ENCODE measurements at places on chromosomes 3 and 15.

DNA sequence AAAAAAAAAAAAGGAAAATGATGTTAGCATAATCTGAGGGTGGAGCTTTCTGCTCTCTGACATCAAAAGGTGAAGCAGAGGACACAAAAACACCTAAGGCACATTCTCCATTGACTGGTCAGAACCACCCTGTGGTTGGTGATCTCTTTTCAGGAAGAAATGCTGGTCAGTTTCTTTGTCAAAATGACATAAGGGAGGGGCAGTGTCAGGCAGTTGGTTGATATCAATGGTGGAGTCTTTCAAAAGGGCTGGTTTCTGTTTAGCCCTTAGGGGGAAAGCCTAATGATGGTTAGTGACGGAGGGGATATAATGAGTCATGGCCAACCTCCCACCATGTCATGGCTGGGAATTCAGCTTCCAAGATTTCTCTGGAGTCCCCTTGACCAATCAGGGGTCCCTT is 185.9 kb upstream of the GBE1 start:
- no peak for DNase-seq

GRCh38 chr15:78073046-78073787 is 4.3 kb downstream of the TBC1D2B start:
- DNase-seq, result no peak

DNA sequence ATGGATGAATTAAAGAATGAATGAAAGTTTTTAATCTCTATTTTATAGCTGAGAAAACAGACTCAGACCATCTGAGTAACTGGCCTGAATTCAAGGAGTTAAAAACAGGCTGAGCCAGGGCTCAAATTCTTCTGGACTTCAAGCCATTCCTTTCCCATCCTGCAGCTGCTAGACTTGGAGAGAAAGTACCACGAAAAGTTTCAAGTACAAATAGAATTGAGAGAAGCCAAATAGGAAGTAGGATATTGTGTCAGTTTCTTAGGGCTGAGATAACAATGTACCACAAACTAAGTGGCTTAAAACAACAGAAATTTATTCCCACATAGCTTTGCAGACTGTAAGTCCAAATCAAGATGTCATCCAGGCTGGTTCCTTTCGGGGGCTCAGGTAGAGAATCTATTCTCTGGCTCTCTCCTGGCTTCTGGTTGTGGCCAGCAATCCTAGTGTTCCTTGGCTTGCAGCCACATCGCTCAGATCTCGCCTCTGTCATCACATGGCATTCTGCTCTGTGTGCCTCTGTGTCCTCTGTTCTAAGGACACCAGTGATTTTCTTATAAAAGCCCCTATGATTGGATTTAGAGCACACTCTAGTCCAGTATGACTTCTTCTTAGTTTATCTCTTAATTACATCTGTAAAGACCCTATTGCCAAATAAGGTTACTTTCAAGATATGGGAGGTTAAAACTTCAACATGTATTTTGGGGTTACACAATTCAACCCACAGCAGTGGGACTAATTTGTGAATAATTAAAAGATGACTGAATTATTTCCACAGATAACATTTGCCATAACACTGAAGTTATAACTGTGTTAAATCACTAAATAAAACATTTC is 25.7 kb upstream of the GOLIM4 start:
- no peak for DNase-seq

DNA sequence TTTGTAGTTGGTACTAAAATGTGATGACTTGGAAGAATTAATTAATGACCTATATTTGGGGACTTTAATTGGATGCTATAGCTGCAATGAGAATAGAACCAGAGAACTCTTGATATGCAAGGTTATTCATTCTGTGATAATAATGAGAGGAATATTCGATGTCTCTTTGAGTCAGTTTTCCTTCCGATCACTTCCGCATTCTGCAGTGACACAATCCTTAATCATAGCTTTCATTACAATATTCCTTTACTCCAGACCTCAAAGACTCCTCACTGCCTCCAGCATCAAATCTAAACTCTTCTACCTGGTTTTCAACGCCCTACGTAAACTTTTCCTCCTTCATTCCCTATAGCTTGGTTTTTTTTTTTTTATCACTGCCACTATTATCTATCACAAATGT is 21.6 kb downstream of the B3GNT5 start:
- DNase-seq, result no peak
